COLO829 (cell line): ENCODE measurements at places on chromosomes 11 and 22.
A peak's percentile ranks its signal among the peaks of the same experiment; 100 is the strongest.

GRCh38 chr11:74641905-74642304 lies 49.5 kb downstream of the POLD3 start:
- no peak for DNase-seq

GRCh38 chr11:108569896-108570295 lies 23.7 kb downstream of the EXPH5 start:
- DNase-seq = no peak

DNA sequence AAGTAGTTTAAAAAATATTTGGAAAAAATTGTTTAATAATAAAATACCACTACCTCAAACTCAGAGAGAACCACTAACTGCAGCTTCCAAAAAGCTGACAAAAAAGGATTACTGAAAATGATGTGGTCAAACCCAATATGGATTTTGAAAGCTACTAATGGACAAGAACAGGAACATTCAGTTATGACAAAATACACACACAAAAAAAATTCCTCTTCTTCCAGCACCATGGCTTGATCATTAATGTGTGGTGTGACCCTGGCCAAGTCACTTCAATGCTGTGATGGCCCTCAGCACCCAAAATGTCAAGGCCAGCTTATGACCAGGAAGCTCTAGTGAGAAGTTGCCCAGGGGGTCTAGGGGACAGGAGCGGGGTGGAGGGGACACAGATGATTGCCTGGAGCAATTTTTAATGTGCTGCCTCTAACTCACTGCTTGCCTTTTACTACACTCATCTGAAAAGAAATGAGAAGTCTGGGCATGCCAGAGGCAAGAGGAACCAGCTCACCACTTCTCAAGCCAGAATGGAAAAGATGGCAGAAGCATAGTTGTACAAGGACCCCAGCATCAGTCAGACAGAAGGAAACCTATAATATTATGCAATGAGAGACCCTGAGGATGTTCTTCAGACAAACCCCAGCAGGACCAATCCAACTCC lies 2.2 kb downstream of the SMCO4 start:
- DNase-seq = no peak

- DNase-seq = no peak
Observed at GRCh38 chr11:134646561-134646960, 234.5 kb upstream of the B3GAT1 start.

- DNase-seq = no peak
Observed at GRCh38 chr11:46345131-46345597, 2.1 kb upstream of the DGKZ start.

DNA sequence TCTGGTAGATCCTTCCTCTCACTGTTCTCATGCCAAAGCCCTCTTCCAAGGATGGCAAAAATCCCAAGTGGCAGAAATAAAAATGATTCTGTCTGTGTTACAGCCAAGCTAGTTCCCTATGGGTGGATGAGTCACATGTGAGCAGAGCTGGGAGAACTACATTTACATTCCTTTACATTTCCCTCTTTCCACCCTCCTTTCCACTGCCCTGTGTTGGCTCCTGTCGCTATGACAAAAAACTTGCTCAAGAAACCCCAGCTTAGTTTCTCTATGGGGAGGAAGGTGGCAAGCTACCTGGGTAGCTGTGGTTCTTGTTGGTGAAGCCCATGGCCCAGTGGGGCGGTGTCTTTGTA lies 10.2 kb upstream of the DDB2 start:
- peak; percentile 68 for DNase-seq

GRCh38 chr11:3914805-3915204 lies 59.3 kb downstream of the STIM1 start:
- no peak for DNase-seq

DNA sequence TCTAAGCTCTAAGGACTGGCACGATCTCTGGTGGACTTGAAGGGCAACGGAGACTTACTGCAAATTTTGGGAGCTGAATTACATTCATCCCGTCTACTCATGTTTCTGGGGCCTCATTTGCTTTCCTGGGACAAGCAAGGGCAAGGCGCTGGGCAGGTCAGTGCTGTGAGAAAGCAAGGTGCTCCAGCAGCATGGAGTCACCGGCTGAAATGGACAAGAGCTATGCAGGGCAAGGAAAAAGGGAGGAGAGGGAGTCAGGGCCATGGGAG lies 25.6 kb downstream of the FLI1 start:
- no peak for DNase-seq

DNA sequence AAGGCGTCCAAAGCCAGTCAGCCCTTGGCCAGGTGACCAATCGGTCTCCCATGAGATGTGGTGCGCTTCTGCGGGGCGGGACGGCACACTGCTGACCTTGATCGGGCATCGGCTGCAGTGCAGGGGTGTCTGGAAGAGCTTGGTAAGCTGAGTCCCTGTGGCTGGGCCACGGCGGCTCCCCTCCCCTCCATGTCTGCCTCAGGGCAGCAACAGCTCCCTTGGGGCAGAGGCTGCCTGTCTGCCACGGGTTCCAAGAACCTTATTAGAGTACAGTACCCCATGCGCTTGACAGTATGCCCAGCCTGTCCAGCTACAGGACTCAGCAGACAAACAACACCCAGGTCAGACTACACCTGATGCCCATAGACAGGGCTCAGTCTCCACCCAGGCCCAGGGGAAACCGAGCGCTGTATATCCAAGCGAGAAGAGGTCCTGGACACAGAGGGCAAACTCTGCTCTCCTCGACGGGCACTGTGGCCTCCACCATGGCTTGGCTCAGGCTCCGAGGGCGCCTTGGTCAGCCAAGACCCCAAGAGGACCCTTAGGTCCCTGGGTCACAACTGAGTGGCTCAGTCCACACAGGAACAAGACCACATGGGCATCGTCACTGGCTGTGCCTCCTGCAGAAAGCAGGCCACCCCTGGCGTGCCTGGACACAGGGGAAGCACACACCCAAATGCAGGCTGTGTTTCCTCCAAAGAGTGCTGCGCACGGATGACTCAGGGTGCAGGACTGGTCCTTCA lies 18.9 kb downstream of the TSPAN32 start:
- DNase-seq = no peak

DNA sequence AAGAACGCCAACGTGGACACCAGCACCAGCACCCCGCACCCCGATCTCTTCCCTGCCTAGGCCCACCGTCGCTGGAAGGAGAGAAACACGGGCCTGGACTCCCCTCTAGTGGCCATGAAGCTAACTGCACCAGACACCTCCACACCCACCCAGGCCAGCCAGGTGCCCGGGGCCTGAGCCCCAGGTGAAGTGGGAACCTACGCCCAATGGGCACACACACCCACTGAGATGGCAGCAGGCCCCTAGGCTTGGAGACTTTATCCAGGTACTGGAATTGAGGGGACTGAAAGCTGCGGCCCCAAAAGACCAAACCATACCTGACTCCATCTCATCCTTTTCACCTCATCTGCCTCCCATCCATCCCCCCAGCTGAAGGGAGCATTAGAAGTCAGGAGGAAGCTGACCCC lies 81.0 kb downstream of the BUD13 start:
- DNase-seq = peak; percentile 14

- DNase-seq = no peak
Observed at GRCh38 chr11:44778195-44779100, 51.7 kb downstream of the TSPAN18 start.

DNA sequence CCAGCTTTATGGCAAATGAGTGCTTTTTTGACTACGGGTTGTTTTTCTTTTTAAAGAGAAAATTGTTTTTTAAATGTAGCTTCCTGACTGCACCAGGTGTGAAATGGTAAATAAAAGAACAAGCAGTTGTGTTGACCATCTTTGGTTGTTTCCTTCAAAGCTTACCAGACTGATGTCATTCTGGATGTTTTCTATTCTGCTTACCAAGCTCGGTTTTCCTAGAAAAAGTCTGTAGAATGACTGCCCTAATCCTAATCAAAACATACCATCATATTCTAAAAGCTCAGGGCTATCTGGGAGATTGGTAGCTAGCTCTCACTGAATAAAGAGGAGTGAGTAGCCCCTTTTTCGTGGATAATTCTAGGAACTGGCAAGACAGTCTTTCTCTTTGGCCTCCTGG lies 77.7 kb downstream of the GAB2 start:
- no peak for DNase-seq

DNA sequence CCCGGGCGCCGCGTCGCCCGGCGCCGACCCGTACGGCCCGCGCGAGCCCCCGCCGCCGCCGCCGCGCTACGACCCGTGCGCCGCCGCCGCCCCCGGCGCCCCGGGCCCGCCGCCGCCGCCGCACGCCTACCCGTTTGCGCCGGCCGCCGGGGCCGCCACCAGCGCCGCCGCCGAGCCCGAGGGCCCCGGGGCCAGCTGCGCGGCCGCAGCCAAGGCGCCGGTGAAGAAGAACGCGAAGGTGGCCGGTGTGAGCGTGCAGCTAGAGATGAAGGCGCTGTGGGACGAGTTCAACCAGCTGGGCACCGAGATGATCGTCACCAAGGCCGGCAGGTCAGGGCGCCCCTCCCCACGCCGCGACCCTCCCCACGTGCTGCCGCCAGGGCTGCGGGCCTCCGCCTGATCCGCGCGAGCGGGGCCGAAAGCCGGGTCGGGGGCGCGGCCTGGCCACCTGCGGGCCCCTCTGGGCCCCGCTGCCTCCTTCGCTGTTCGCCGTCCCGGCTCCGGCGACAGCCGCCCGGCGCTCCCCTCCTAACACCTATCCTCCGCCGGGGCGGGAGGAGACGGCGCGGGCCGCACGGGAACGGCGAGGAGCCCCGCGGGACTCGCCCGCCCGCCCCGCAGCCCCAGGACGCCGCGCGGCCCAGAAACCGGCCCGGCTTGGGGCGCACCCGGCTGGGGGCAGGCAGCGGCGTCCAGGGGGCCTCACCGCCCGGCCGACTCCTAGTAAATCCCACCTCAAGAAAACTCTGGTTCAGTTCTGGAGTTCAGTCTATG lies 560 bp downstream of the TBX1 start:
- no peak for DNase-seq

DNA sequence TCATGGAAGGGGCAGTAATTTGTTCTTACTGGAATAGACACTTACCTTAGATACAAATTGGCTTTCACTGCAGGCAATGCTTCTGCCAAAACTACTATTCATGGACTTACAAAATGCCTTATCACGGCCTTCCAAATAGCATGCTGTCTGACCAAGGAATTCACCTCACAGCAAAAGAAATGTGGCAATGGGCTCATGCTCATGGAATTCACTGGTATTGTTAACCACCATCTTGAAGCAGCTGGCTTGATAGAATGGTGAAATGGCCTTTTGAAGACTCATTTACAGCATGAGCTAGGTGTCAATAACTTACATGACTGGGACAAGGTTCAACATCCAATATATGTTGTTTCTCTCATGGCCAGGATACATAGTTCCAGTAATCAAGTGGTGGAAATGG lies 21.9 kb downstream of the OR5B21 start:
- DNase-seq = no peak

- DNase-seq = no peak
Observed at GRCh38 chr11:120064341-120064740, 73.6 kb downstream of the TRIM29 start.

DNA sequence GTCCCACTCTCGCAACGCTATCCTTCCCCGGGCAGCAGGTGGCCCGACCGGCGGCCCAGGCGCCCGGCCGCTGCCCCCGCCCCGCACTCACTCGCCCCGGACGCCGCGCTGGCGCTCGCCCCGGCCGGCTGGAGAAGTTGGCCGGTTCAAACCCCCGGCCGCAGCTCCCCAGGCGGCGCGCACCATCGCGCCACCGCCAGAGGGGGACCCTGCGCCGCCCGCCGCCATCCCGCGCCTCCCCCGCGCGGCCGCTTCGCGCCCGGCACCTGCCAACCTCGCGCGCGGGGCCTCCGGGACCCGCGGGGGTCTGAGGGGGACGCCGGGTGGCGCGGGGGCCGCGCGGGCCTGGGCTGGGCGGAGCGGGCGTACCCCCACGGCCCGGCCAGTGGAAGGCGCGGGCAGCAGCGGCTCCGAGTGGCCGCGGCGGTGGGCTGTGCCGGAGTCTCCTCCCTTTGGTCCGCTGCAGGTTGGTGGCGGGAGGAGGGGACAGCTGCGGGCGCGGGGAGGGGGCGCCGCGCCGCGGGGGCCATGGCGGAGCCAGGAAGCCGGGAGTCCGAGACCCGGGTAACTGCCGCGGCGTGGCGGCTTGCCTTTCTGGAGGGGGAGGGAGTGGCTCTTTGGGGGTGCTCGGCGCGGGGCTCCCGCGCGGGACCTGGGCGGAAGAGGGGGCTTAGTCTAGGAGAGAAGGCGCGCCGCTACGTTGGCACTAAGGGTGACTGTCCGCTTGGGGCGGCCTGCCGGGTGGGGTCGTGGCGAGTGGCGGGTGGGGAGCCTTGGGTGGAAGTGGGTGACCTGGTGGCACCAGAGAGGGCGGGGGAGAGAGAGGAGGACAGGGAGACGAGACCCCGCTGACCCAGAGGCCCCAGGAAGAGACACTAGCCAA lies at the start of the genes MPST and TST:
TSS of gene MPST (plus strand) at position 434 of the 883 bp plus-strand sequence. CDS start at position 529, 95 bp downstream.
TSS of gene TST (minus strand) at position 139 of the 883 bp plus-strand sequence. CDS start 715 bp downstream, outside the sequence.
- DNase-seq = peak; percentile 50

- DNase-seq = no peak
Observed at GRCh38 chr11:64339286-64339685, 718 bp upstream of the CCDC88B start.

DNA sequence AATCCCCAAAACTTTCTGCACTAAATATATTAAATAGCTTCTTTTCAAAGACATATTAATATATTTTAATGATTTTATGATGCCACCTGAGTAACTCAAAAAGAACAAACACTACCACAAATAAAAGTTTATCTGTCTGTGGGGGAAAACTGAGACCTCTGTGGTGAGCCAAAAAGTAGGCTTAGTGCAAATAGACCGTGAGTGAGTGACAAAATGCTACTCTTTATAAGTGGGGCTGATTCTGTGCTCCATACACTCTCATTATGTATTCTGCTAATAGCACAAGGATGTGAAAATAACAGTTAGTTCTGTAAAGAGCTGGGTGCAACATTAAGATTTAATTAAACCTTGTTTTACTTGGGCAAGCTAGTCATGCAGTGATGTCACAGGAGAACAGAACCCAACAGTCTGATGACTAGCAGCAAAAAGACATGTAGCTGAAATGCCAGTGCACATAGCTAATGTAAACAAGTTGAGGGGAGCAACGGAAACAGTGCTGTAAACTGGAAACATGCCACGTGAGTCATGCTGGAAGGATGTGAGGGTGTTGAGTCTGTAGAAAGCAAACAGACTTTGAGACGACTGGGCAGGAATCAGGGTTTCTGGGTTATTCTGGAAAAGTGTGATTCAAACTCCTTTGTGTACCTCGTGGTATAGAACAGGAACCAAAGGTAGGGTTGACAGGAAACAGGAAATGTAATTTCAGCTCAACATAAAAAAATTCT lies 1130.4 kb downstream of the LRRC4C start:
- peak; percentile 91 for DNase-seq

- DNase-seq = no peak
Observed at GRCh38 chr11:5038341-5038740, 8.0 kb upstream of the OR52J3 start.

GRCh38 chr22:21780259-21780658 lies 44.7 kb upstream of the YPEL1 start:
- no peak for DNase-seq

GRCh38 chr11:1039481-1040427 lies 3.2 kb upstream of the MUC6 start:
- no peak for DNase-seq

DNA sequence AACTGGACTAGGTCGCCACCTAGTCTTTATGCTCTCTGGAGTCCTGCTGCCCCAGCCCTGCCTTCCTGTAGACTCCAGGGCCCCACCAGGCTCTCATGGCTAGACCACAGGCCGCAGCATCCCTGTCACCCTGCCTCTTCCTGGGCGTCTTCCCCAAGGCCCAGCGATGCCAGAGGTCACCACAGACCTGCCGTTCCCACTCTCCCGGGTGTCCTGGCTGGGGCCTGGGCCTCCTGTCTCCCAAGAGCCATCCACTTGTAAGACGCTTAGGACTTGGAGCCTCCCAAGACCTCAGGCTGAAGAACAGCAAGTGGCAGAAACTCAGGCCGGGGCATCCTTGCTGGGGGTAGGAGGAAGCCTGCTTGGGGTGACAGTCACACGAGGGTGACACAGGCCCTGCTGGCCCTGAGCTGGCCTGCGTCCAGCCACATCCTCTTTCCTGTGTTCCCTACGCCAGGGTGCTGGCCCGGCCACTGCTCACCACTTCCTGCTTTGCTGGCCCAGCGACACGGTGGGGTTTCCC lies 2.0 kb upstream of the TCIRG1 start:
- DNase-seq = no peak
